ENCODE measurements at places on chromosomes 13 and 19. TPM values are rescaled to one million over a fixed set of nuclear protein-coding genes. Genes with fewer than 3 reads are reported as not detected.

- peak; percentile 89 for DNase-seq
Measured at GRCh38 chr13:30577401-30577852, 40.3 kb upstream of the USPL1 start.

The CEACAM4 gene
- total RNA-seq, result not detected

GRCh38 chr13:101452519-101453485 lies at the start of gene ITGBL1:
ITGBL1 (plus strand) TSS chr13:101452675; CDS start chr13:101452834, 159 bp downstream.
- no peak for DNase-seq

GRCh38 chr13:39935155-39935554 lies 279.7 kb downstream of the COG6 start:
- DNase-seq, result no peak

The CALR3 gene
- 0.26 TPM for total RNA-seq

GRCh38 chr19:3978145-3978544 lies 7.1 kb downstream of the EEF2 start:
- DNase-seq, result no peak

The FAM174C gene
- total RNA-seq, result 27.1 TPM

- peak; percentile 90 for DNase-seq
Measured at GRCh38 chr19:11293433-11294389, 2.2 kb upstream of the TSPAN16 start.

DNA sequence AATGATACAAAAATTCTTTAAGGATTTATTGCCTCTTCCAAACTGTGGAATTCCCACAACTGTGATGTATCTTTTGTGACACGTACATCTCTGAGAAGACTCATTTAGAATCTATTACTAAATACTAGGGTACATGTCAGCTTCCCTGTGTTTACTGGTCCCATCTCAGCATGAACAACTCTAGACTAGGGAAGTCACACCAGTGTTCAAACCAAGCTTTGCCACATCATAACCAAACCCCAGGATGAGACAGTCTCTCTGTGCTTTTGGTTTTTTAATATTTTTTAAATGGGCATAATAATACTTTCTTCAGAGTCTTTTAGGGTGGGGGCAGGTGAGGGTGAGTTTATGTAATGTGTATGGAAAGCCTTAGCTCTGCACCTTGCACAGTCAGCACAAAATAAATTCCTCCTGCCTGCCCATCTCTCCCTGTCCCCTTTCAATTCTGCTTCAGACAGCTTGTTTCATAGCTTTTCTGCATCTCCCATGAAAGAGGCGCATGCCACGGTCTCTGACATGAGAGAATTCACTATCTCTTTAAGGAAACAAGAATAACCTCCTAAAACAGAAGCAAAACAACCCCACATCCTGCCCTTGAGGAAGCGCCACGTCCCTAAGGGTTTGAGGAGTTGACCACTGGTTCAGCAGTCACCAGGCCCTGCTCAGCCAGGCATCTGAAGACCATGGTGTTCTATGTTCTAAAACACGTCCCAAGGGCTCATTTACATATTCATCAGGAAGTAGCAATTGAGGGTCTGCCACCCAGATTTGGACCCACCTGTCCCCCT lies 174.5 kb downstream of the USP12 start:
- no peak for DNase-seq

The ATP4A gene
- not detected for total RNA-seq

GRCh38 chr13:32515246-32515645 lies 23.3 kb downstream of the N4BP2L2 start:
- DNase-seq, result no peak

DNA sequence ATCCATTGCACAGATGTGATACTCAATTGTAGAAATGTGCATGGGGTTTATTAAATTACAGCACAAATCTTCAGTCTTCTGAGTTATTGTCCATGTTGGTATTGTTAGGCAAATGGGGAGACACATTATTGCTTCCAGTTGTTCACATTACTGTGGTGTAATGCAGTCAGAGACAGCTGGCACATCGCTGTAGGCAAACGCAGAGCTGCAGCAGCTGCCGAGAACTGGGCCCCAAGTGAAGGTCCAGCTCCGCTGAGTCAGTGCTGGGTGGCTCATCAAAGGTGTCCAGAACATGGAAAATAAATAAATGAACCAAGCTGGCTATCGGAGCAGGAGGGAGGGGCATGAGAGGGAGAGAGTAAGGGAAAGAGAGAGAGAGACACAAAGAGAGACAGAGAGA lies 299.1 kb upstream of the OBI1 start:
- no peak for DNase-seq

GRCh38 chr13:113852536-113853517 lies 11.0 kb downstream of the GAS6 start:
- no peak for DNase-seq

GRCh38 chr13:73060251-73061160 lies 1.7 kb downstream of the KLF5 start:
- DNase-seq, result peak; percentile 77
